Lower lobe of right lung (tissue), 2 donors: ENCODE measurements at places on chromosomes 11 and 22.
A peak's percentile ranks its signal among the peaks of the same experiment; 100 is the strongest.

DNA sequence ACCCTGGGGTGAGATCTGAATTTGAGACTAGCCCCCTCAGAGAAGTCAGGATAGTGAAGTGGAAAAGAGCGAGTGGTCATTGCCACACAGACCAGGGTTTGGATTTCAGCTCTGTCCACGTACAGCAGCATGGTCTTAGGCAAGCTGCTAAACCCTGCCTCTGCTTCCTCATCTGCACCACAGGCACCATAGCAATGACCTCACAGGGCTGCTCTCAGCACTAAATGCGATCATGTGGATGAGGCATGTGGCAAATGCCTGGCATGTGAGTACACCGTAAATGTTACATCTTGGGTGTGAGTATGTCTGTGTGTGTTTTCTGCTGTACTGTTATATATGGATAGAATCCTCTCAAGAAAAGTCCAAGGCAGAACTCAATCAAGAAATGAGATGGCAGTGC is 15.8 kb downstream of the NAV2 start:
- H3K27ac ChIP-seq: no peak overlapping the region
- peaks cover 34% of the 10 kb centered on the region for H3K4me1 ChIP-seq
- no peak overlapping the region for H3K4me3 ChIP-seq
- DNase-seq: peak; percentile 58
- H3K27me3 ChIP-seq: no peaks in the 10 kb centered on the region

DNA sequence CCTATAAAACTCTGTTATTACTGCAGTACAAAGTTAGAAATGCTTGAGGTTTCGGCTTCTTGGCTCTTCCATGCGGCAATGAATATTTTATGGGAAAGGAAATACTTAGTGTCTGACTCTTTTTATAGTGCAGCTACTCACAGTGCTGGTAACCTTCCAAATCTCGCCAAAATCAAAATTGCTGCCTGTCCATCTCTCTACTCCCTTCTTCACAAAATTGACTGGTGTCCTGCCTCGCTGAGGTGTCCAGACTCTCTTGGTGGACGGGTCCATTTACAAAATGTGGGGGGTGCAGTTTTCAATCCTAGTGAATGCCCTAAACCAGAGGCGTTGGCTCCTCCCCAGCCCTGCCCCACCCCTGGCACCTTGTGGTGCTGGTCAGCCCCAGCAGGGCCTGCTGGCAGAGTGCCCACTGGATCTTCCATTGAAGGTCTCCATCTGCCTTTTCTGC is 73.5 kb downstream of the ZBTB16 start:
- peak overlapping the region; percentile 8 for H3K27ac ChIP-seq
- no peaks in the 10 kb centered on the region for H3K27me3 ChIP-seq
- peaks cover 100% of the 10 kb centered on the region for H3K4me1 ChIP-seq
- no peak for DNase-seq
- H3K4me3 ChIP-seq: no peak overlapping the region

GRCh38 chr22:29309332-29310064 is 3.0 kb downstream of the GAS2L1 start:
- DNase-seq: peak; percentile 62
- H3K4me3 ChIP-seq: peak overlapping the region; percentile 91
- peak overlapping the region; percentile 90 for H3K27ac ChIP-seq
- H3K36me3 ChIP-seq: peaks cover 6% of the 10 kb centered on the region
- H3K27me3 ChIP-seq: peaks cover 16% of the 10 kb centered on the region

- no peak overlapping the region for H3K4me3 ChIP-seq
- H3K27me3 ChIP-seq: no peaks in the 10 kb centered on the region
- peaks cover 6% of the 10 kb centered on the region for H3K4me1 ChIP-seq
- no peak for DNase-seq
- H3K27ac ChIP-seq: no peak overlapping the region
Measured at GRCh38 chr22:36497910-36498665, 8.8 kb downstream of the FOXRED2 start.

DNA sequence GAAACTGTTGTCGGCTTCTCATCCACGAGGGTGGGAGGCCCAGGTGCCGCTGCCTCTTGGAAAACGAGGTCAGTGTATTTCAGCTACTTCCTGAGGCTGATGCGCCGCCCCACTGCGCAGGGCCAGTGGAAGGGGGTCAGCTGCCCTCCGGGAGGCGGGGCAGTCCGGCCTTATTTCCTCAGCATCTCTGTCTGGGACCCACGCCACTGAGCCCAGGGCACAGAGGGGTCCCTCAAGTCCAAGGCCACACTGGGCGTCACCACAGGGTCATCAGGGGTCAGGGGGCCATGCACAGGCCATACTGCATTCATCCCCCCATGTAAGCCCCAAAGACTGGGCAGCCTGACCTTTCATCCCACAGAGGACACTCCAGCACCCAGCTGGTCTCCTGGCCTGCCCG is 12.1 kb downstream of the RTN4R start:
- no peaks in the 10 kb centered on the region for H3K4me1 ChIP-seq
- H3K27ac ChIP-seq: no peak overlapping the region
- no peaks in the 10 kb centered on the region for H3K36me3 ChIP-seq

- H3K27me3 ChIP-seq: peaks cover under 1% of the 10 kb centered on the region
- H3K4me1 ChIP-seq: no peaks in the 10 kb centered on the region
- no peak overlapping the region for H3K4me3 ChIP-seq
- H3K36me3 ChIP-seq: no peaks in the 10 kb centered on the region
- DNase-seq: no peak
- H3K27ac ChIP-seq: no peak overlapping the region
Measured at GRCh38 chr11:130442737-130443136, 5.7 kb upstream of the ADAMTS15 start.
